ENCODE measurements at places on chromosomes 2 and 18. TPM values are rescaled to one million over a fixed set of nuclear protein-coding genes. Genes with fewer than 3 reads are reported as not detected.

PMS1 gene
- 12.3 TPM for total RNA-seq

GPR45 gene
- total RNA-seq = not detected

AMER3 gene
- not detected for total RNA-seq

NPHP1 gene
- 4.1 TPM for total RNA-seq

MALL gene
- 12.0 TPM for total RNA-seq

ACVR1 gene
- 26.8 TPM for total RNA-seq

NEB gene
- total RNA-seq = 0.55 TPM

RHOB gene
- 182 TPM for total RNA-seq

INHA gene
- 1.5 TPM for total RNA-seq

DUSP2 gene
- 1.9 TPM for total RNA-seq

APCDD1 gene
- total RNA-seq = 24.9 TPM

LONRF2 gene
- total RNA-seq = 17.5 TPM

LIPG gene
- not detected for total RNA-seq

NDC80 gene
- 0.50 TPM for total RNA-seq

CTAGE1 gene
- total RNA-seq = not detected

GRCh38 chr2:102013206-102014040 lies 21.7 kb downstream of the IL1R2 start:
- no peak for DNase-seq

GRCh38 chr2:169393068-169393590 lies 30.8 kb upstream of the LRP2 start:
- DNase-seq = no peak

DNA sequence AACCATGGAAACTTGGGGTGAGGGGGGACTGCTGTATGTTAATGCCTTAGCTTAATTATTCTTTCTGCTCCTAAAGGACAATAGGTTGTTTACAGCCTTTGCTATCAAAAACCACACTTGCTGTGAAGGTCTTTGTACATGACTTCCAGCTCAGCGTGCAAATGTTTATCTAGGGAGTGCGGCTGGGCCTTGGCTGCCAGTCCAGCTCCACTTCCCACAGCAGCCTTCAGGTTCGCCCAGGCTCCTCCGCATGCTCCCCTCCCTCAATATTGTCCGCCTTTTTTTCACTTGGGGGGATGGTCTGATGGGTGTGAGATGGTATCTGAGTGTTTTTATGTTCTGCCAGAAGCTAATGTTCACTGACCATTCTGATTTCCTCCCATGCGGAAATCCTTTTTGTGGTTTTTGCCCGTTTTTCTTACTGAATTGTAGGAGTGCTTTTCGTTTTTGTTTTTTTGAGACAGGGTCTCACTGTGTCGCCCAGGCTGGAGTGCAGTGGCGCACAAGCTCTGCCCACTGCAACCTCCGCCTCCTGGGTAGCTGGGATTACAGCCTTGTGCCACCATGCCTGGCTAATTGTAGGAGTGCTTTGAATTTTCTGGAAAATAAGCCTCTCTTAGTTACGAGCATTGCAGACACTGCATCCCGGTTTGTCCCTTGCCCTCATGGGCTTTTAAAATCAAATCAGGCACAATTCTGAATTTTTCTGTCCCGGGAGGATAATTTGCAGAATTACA lies 28.8 kb downstream of the SH3BP4 start:
- no peak for DNase-seq

DNA sequence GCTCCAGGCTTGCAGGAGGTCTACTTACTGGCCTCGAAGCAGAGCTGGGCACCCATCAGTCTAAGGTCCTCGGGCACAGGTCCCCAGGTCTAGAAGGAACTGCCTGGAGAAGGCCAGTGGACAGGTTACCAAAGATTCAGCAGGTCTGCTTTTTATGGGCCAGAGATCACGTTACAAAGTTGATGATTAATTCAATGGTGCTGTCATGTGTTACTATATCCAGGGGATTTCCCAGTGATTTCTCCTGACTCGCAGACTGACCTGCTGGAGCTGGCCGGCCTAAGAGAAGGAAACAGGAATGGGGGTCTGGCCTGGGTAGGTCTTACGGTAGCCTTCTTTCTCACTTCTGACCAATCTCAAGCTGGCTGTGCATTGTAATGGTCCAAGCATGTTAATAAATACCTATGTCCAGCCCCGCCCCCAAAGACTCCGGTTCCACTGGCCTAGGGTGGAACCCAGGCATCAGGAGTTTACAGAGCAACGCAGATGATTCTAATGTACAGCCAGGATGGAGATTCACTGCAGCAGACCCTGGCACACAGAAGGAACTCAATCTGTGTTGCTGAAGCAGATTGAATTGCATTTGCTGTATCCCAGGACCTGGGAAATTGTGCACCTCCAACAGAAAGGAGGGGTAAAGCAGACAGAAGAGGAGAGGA lies at the start of gene NEURL3:
Gene NEURL3 (minus strand): TSS at position 127 of the 659 bp plus-strand sequence. CDS start 71 bp downstream, at position 56.
- no peak for DNase-seq

DNA sequence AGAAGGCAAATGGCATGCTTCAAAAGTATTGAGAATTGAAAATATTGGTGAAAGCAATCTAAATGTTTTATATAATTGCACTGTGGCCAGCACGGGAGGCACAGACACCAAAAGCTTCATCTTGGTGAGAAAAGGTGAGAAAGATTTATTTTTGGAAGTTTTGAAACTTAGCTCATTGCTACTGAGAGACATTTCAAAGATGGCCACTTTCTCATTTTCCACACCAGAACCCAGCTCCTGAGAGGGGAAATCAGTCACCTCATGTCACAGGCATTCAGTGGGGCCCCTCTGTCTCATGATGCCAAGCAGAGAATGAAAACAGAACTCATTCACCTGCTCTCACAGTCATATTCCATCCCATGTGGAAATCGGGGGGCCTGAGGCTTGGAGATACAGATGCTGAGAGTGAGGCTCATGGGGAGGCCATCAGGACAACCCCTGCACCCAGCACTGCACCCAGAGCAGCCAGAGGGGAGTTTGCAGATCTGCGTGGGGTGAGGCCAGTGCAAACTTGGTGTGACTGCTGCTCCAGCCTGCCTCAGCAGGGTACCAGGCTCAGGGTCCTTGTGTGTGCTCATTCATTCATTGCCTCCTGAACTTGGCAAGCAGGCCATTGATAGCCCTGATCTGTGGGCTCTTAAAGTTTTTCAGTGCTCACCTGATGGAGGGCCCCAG lies 31.4 kb downstream of the IL18R1 start:
- no peak for DNase-seq

DNA sequence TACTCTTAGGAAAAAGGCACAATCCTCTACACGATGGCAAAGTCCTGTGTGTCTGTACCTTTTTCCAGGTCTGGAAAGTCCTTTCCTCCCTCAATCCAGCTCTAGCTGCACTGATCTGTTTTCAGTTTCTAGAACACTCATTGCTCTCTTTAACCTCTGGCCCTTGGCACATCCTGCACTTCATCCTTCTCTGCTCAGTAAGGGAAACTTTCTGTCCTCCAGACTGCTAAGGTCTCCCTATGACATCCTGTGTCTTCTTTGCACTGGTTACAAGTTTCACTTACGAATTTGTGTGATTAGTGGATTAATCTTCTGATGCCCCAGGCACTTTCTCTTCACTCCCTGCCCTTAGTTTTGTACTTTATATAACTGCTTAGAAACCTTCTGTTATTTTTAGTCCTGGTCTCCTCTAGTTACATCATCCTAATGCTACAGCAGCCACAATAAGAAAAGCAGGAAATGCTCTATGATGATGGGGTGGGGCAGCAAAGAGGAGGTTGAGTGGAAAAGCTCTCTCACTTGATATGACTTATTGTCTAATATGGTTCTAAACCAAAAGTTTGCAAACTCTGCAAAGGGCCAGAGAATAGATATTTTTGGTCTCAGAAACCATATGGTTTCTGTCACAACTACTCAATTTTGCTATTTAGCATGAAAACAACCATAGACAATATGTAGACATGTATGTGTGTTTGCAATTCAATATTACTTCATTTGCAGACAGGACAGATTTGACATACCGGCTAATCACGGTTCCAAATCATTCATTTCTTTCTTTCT lies 568.2 kb downstream of the THSD7B start:
- DNase-seq = no peak

DNA sequence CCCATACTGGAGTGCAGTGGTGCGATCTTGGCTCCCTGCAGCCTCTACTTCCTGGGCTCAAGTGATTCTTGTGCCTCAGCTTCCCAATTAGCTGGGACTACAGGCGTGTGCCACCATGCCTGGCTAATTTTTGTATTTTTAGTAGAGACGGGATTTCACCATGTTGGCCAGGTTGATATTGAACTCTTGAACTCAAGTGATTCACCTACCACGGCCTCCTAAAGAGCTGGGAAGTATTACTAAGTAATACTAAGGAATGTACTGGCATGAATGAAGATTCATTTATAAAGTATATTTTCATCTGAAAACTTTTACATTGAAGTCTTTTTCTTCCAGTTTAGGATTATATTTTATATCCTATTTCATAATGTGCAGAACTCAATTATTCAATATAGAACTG lies 38.1 kb downstream of the NUP35 start:
- DNase-seq = no peak

- no peak for DNase-seq
These were observed 39.0 kb downstream of the EEF1B2 start for GRCh38 chr2:206198677-206199076.

GRCh38 chr2:144471305-144472045 lies 48.4 kb downstream of the ZEB2 start:
- DNase-seq = no peak

GRCh38 chr2:121336528-121337294 lies 51.7 kb upstream of the TFCP2L1 start:
- DNase-seq = no peak

GRCh38 chr2:199896617-199897016 lies 14.5 kb upstream of the C2orf69 start:
- no peak for DNase-seq

- DNase-seq = no peak
These were observed 179.1 kb downstream of the ERBB4 start for GRCh38 chr2:212359425-212360067.

DNA sequence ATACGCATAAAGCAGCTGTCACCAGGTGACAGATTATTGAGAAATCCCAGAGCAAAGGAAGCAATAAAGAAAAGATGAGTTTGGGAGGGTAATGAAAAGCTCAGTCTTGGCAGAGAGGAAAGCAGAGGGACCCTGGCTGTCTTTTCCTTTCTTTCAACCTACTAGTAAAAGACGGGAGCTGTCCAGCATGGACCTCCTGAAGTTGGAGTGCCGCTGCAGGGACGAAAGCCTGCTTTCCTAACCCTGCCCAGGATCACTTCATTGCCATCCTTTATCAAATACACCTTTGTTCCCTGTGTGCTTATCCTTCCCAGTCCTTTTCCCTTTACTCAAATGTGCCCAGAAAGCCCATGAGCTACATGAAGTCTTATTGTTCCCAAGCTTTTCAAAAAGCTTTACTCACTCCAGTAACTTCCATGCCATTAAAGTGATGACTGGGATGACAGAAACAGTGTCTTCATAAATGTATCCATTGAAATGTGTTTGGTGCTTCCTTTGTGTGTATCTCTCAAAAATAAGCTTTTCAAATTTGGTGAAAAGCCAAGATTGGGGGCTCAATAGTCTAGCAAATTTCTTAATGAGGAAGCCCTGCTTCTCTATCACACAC lies 3.7 kb upstream of the SPR start:
- DNase-seq = peak; percentile 55

DNA sequence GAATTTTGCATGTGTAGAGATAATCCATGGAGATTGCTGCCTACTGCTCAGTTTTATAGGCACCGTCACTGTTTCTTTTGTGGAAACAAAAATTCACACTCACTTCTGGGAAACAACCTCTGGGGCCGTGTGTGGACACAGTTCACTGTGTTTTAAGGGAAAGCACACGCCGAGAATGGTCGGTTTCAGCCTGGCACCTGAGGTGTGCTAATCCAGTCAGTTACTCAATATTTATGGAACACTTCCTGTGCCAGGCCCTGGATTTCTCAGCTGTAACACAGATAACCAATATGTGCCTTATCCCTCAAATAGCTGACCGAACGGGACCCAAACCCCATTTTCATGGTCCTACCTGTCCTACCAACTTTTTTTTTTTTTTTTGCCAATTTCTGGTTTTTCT lies 179.6 kb downstream of the MGAT5 start:
- DNase-seq = no peak

DNA sequence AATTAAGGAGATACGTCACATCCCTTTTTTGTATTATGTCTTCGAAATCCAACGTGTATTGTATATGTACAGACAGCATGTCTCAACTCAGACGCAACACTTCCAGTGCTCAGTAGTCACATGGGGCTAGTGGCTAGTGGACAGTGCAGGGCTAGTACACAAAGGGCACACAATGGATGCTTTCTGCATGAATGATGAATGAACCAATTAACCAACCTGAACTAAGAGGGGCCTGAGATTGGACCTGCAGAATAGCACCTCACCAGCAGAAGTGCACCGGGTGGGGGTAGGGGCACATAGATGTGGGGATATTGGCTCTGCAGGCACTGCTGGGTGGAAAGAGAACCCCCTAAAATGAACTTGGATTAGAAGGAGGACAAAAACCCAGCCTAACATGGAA lies 20.7 kb downstream of the ST8SIA5 start:
- DNase-seq = no peak

DNA sequence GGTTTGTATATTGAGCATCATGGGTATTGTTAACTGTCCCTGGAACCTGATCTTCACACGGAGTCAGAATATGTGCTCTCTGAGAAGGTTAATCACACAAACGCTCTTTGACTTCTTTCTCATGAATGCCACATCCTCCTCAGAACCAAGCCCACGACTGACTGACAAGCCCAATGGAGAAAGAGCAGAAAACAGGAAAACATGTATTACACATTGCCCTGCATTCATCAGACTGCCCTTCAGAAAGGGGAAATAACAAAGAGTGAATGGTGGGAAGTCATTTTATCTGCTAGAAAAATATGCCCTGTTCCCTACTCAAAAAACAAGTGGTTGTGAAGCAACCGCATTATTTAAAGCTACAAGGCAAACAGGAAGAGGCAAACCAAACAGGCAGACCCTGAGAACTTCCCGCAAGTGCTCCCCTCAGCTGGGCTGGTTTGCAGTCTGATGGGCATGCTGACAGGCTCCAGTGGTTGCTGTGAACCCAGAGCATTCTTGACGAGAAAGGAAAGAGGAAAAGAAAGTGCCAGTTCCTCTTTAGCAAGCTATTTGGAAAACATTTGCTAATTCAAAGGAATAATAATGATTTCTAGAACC lies 172.9 kb upstream of the SETBP1 start:
- peak; percentile 40 for DNase-seq

- DNase-seq = peak; percentile 37
These were observed 89.5 kb upstream of the STK39 start for GRCh38 chr2:168336786-168337388.

- no peak for DNase-seq
These were observed 80.0 kb downstream of the CHN1 start for GRCh38 chr2:174925046-174925784.

GRCh38 chr2:32011485-32011960 lies 715 bp upstream of the MEMO1 start:
- DNase-seq = no peak

GRCh38 chr2:10094271-10094814 lies 14.1 kb upstream of the CYS1 start:
- no peak for DNase-seq

GRCh38 chr2:20231598-20232026 lies 6.7 kb upstream of the SDC1 start:
- DNase-seq = no peak

GRCh38 chr2:32627441-32627813 lies 423 bp upstream of the TTC27 start:
- DNase-seq = peak; percentile 48

All from left ventricle myocardium superior (tissue), 1 donor.